IMR-90 (cell line): ENCODE measurements at places on chromosomes 13 and 19.

GRCh38 chr19:57302020-57302465 is 18.2 kb upstream of the ZNF543 start:
- peak; percentile 95 for DNase-seq

- DNase-seq = no peak
These were observed 41.8 kb downstream of the MYCBP2 start for GRCh38 chr13:77285098-77285497.

DNA sequence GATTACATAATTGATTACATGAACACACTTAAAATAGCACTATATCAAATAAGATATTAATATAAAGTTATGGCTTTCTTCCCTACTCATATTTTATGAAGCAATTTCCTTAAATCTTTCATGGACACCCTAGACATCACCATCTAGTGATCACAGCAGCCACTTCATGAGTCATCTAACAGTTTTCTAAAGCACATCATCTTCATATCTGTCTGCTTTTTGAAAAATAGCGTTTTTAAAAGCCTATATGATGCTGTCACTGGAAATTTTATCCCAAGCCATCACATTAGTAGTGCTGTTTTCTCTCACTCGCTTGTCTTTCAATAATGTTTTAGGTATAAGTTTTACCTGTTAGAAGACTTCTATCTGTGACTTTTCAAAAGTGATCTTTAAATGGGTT is 326.1 kb downstream of the SLITRK6 start:
- DNase-seq = no peak

DNA sequence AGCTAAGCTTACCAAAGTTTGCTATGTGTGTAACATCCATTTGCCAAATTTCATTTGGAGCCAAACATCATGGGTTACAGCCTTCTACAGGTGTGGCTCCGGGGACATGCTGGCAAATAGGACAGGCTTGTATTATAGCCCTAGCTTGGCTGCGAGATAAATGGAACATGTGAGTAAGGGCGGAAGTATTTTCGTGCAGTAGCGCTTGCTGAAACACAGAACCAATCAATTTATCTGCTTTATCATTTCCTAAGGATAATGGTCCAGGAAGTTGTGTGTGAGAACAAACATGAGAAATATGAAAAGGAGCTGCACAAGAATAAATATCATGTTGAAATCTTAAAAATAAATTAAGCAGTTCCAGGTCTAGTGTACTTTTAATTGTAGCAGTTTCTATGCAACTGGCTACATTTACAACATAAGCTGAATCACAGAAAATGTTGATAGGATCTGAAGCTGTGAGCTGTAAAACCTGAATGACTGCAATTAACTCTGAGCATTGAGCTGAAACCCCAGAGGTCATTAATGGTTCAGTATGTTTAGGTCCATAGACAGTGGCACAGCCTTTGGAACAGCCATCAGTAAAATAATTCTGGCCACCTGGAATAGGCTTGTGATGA is 22.2 kb upstream of the ZNF100 start:
- DNase-seq = no peak

DNA sequence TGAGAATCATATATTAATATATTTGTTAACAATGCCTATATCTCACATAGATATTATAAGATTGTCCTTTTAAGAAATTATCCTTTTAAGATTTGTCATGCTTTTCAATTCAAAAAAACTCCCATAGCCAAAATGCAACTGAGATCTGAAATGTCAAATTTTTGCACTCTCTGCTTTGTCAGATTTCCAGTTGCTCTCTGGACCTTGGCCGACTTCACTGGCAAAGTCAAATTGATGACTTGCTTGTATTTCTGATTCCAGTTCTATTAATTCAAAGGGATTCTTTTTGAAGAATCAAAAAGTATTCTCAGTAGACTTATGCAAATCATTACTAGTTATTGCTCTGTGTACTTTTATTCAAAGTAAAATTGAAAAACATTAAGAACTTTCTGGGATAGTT is 101.2 kb upstream of the SCEL start:
- no peak for DNase-seq

GRCh38 chr13:22061371-22061805 is 390.5 kb downstream of the FGF9 start:
- DNase-seq = no peak
